T-helper 2 cell (primary cell): ENCODE measurements at places on chromosomes 12 and 14.

GRCh38 chr12:92337128-92337527 is 191.5 kb upstream of the BTG1 start:
- no peak for DNase-seq

DNA sequence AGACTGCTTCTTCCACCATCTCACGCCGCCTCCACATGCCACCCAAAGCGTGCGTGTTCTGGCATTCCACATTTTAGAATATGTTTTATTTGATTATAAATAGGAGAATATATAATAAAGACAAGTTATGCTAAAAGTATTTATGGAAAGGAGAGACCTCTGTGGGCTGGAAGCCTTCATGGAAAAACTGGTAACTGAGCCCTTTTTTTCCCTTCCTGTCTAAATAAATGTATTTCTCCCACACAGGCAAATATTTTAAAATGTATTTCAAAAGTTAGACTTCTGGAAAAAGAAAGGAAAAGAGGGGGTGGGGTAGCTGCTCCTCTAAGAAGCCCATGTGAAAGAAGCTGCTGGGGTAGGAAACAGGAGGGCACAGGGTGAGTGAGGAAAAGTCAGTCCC is 16.1 kb upstream of the NR4A1 start:
- no peak for DNase-seq

GRCh38 chr12:114933428-114934160 is 249.6 kb upstream of the TBX3 start:
- no peak for DNase-seq

- DNase-seq = no peak
Measured at GRCh38 chr12:116650062-116650461, 87.8 kb downstream of the SPRING1 start.

DNA sequence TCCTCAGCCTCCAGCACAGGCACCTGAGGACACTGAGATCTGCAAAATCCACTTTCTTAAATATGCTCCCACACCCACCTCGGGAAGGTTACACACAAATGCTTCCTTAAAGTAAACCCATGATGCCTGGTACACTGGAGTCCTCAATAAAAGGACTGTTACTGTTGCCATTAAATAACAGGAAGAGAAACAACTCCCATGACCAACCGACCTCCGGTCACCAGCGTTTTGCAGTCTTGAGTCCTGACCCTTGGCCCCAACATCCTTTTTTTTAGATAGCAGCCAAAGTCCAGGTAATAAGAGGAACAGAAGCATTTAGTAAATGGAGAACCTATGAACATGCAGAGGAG is 42.4 kb downstream of the ITPK1 start:
- DNase-seq = no peak

DNA sequence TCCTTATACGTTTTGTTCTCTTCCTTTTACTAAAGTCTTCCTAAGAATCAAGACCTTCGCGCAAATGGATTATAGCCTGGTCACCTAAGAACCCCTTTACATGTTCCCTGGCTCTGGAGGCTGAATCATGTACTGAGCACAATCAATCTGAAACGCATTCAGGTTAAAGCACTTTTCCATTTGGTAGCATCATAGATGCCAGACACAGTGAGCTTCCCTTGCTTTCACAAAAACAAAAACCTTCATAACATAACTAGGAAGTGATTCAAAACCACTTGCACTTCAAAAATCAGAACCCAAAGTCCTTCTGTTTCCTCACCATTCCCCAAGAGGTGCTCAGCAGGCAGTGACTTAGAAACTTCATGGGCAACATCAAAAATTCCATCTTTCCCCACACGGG is 105.4 kb downstream of the CRACR2A start:
- no peak for DNase-seq

GRCh38 chr14:58066115-58066514 is 85.9 kb downstream of the ARMH4 start:
- no peak for DNase-seq

DNA sequence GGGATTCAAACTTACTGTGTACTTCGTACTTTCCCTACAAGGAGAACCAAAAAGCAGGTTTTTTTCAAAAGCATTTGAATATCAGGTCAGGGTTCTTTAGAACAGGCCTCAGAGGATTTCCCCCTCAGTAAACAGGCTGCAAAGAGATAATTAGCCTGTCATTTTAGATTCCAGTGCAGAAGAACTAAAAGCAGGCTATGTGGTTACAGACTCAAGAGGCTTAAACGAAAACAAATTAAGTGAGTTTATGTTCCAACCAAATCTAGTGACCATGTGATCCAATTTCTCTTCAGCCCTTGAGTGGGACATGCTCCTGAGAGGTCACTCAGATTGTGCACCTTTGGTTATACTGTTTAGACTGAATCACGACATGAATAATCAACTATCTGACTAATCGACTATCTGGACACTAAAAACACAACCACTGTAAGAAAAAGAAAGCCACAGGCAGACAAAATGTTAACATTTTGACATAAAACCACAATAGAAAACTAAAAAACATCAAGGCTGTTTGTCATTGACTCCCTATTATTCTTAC is 4.5 kb downstream of the TMED8 start:
- no peak for DNase-seq

- peak; percentile 23 for DNase-seq
Measured at GRCh38 chr14:100375266-100375962, 52.3 kb downstream of the SLC25A47 start.

DNA sequence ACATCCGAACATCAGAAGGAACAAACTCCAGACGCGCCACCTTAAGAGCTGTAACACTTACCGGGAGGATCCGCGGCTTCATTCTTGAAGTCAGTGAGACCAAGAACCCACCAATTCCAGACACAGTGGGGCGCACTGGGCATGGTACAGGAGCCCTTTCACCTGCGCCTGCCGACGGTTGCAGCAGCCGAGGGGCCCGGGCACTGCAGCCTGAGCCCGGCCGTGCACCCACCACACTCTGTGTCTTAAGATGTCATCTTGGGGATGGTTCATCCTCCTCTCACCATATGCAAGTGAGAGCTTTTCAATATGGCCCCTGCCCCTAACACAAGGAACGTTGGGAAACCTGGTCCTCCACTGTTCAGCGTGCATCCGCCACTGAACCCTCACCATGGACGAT is 288.3 kb downstream of the TTC8 start:
- DNase-seq = no peak

DNA sequence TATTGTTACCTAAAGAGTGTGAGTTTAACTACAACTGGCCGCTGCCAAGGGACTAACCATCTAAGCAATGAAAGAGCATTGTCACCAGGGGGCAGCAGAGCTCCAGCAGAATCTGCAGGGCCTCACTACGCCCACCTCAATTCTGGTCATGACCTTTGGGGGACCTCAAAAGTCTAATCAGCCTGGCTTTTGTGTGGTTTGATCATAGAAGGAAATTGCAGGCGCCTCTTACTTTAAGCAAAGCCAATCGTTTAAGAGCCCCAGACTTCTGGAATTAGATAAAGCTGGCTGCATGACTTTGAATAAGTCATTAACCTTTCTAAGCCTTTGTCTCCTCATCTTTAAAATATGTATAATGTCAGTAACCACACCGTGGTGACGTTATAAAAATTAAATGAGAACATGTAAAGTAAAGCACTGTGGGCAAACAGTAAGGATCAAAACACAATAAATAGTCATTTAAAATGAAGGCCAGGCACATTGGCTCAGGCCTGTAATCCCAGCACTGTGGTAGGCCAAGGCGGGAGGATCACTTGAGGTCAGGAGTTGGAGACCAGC is 58.6 kb downstream of the TBX3 start:
- DNase-seq = no peak

GRCh38 chr12:112711507-112711906 is 80.0 kb upstream of the RPH3A start:
- DNase-seq = no peak

DNA sequence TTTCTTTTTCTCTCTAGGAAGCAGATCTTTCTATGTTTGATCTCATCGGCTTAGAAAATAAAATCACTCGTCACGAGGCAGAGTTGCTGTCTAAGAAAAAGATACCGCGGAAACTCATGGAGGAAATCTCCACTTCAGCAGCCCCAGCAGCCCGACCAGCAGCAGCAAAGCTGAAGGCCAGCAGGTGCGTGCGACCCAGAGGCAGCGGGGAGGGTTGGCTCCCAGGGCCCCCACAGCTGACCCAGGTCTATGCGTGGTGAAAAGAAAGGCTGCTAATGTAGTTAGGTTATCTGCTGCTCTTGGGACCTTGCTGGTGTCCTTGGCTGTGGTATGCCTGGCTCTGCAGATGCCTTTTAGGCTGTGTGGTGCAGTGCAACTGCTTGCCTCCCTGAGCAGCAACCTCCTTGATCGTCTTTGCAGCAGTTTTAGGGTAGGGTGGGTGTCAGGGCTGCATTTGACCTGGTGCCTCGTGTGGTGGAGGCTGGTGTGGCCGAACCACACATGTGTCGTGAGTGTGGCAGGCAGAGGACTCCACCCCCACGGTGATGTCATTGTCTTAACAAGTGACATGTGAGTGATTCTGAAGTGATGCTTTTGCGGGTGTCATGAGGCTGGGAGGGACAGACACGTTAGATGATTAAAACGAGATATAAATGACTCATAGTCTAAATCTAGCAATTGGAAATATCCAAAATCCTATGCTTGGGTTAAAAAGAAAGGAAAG is 68.6 kb downstream of the EP400 start:
- no peak for DNase-seq

DNA sequence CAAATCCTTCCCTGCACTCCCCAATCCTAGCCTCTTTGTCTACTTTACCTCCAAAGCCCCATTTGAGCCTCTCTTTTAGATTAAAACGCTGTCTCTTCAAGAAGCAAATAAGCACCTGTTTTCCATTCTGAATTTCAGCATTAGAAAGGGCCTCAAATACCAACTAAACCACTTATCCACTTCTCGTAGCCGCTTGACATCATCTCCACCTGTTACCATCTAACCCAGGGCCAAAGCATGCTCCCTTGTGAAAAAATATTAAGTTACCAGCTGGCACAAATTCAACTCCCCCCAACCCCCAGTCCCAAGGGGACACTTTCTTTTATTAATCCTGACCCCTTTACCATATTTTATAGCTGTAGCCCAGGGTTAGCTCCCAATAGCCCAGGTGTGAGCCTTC is 43.1 kb downstream of the GPHB5 start:
- DNase-seq = no peak

GRCh38 chr14:45811155-45811554 is 558.2 kb upstream of the MIS18BP1 start:
- DNase-seq = no peak

- no peak for DNase-seq
Measured at GRCh38 chr12:104652358-104652757, 195.6 kb downstream of the CHST11 start.

- DNase-seq = no peak
Measured at GRCh38 chr12:15688838-15689625, 100.2 kb downstream of the EPS8 start.

- DNase-seq = no peak
Measured at GRCh38 chr14:95348395-95349080, 28.8 kb upstream of the CLMN start.

GRCh38 chr14:65179918-65180724 is 77.8 kb upstream of the MAX start:
- no peak for DNase-seq
